ENCODE measurements at places on chromosomes 6 and 20.

DNA sequence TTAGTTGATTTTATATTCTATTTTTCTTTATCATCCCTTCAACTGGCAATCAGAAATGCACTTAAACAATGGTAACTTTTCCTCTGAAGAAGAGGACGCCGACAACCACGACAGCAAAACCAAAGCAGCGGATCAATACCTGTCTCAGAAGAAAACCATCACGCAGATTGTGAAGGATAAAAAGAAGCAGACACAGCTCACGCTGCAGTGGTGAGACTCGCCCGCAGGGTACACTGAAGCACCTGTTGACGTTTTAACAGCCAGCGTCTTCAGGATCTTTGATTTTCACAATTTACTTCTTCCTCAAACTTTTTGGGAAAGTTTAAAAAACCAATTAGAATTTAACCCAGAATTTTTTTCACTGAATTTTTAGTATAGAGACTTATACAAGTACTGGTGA lies 701 bp downstream of the RFX6 start:
- H3K27ac ChIP-seq = no peak overlapping the region
- no peak overlapping the region for H3K4me3 ChIP-seq
- peaks cover 12% of the 10 kb centered on the region for H3K4me1 ChIP-seq
- peaks cover 64% of the 10 kb centered on the region for H3K27me3 ChIP-seq
- H3K36me3 ChIP-seq = no peaks in the 10 kb centered on the region
- DNase-seq = no peak

DNA sequence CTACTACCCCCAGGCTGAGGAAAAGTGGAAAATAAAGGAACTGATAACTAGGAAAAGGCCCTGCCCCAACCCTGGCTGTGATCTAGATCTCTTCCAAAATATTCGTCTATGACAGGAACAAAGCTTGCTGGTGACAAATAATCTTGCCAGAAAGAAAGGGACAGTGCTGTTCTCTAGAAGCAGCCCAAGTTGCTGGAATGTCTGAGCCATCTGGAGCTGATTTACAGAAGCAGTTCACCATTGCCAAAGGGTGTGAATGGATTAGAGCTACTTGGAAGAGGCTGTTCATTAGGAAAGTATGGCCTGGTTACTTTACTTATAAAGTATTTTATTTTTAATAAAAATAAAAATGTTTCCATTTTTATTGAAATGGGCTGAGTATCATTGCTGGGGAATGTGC lies 146.3 kb downstream of the EPM2A start:
- no peaks in the 10 kb centered on the region for H3K27me3 ChIP-seq
- no peak for DNase-seq
- H3K36me3 ChIP-seq = no peaks in the 10 kb centered on the region
- H3K4me1 ChIP-seq = no peaks in the 10 kb centered on the region

GRCh38 chr6:119224095-119224701 lies 125.4 kb downstream of the MAN1A1 start:
- no peak for DNase-seq
- H3K4me3 ChIP-seq = no peak overlapping the region
- no peak overlapping the region for H3K27ac ChIP-seq
- H3K36me3 ChIP-seq = no peaks in the 10 kb centered on the region
- H3K27me3 ChIP-seq = no peaks in the 10 kb centered on the region

GRCh38 chr6:6600875-6601274 lies 12.4 kb downstream of the LY86 start:
- H3K27ac ChIP-seq = no peak overlapping the region
- no peak for DNase-seq
- no peak overlapping the region for H3K4me3 ChIP-seq
- H3K36me3 ChIP-seq = no peaks in the 10 kb centered on the region
- peaks cover 16% of the 10 kb centered on the region for H3K4me1 ChIP-seq
- no peaks in the 10 kb centered on the region for H3K27me3 ChIP-seq

DNA sequence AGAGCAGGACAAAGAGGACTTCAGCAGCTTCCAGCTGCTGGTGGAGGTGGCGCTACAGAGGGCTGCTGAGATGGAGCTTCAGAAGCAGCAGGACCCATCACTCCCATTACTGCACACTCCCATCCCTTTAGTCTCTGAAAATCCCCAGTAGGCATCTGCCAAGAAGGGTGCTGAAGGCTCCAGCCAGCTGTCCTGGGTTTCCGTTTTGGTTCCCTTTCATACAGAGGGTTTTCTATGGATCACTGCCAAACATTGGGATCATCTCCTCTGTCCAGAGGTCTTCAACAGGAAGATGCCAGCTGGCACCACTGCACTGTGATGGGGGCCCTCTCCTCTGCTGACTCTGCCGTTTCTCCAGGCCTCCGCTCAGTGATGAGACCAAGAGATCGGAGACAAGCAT lies 14.3 kb upstream of the RAB5IF start:
- H3K4me3 ChIP-seq = no peak overlapping the region
- DNase-seq = no peak
- peaks cover 42% of the 10 kb centered on the region for H3K4me1 ChIP-seq
- H3K27me3 ChIP-seq = no peaks in the 10 kb centered on the region
- peak overlapping the region; percentile 89 for H3K27ac ChIP-seq

GRCh38 chr20:36541768-36542488 lies 609 bp downstream of the MYL9 start:
- DNase-seq = peak; percentile 77
- no peaks in the 10 kb centered on the region for H3K36me3 ChIP-seq
- H3K27me3 ChIP-seq = peaks cover 13% of the 10 kb centered on the region

DNA sequence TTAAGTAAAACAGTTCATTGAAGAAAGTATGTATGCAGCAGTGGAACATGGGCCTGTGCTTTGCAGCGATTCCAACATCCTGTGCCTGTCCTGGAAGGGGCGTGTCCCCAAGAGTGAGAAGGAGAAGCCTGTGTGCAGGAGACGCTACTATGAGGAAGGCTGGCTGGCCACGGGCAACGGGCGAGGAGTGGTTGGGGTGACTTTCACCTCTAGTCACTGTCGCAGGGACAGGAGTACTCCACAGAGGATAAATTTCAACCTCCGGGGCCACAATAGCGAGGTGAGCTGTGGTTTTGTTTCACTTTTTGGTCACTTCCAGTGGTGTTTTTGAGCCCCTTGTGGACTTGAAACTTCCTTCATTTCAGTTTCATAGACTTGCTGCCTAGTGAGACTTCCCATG lies 1.7 kb downstream of the TULP4 start:
- peak; percentile 78 for DNase-seq
- peak overlapping the region; percentile 75 for H3K27ac ChIP-seq
- no peaks in the 10 kb centered on the region for H3K27me3 ChIP-seq
- H3K4me3 ChIP-seq = peak overlapping the region; percentile 21

- no peaks in the 10 kb centered on the region for H3K4me1 ChIP-seq
- H3K27ac ChIP-seq = no peak overlapping the region
- H3K27me3 ChIP-seq = no peaks in the 10 kb centered on the region
Measured at GRCh38 chr6:81773887-81774286, 21.4 kb upstream of the TENT5A start.

GRCh38 chr6:4872841-4873240 lies 96.6 kb downstream of the CDYL start:
- no peaks in the 10 kb centered on the region for H3K27me3 ChIP-seq
- no peaks in the 10 kb centered on the region for H3K36me3 ChIP-seq
- no peak overlapping the region for H3K27ac ChIP-seq
- H3K4me1 ChIP-seq = peaks cover 17% of the 10 kb centered on the region
- DNase-seq = no peak
- H3K4me3 ChIP-seq = no peak overlapping the region

GRCh38 chr20:35968930-35969329 lies 540 bp downstream of the CNBD2 start:
- no peak overlapping the region for H3K4me3 ChIP-seq
- no peak overlapping the region for H3K27ac ChIP-seq
- no peaks in the 10 kb centered on the region for H3K4me1 ChIP-seq
- no peaks in the 10 kb centered on the region for H3K27me3 ChIP-seq
- H3K36me3 ChIP-seq = no peaks in the 10 kb centered on the region

GRCh38 chr6:44265007-44265721 lies at the start of gene NFKBIE:
Gene NFKBIE (minus strand): TSS chr6:44265551. CDS start chr6:44265346, 205 bp downstream.
- peak; percentile 96 for DNase-seq
- peaks cover 70% of the 10 kb centered on the region for H3K4me1 ChIP-seq
- peak within 1 kb of the TSS; percentile 98 for H3K27ac ChIP-seq
- H3K27me3 ChIP-seq = peaks cover 3% of the 10 kb centered on the region

DNA sequence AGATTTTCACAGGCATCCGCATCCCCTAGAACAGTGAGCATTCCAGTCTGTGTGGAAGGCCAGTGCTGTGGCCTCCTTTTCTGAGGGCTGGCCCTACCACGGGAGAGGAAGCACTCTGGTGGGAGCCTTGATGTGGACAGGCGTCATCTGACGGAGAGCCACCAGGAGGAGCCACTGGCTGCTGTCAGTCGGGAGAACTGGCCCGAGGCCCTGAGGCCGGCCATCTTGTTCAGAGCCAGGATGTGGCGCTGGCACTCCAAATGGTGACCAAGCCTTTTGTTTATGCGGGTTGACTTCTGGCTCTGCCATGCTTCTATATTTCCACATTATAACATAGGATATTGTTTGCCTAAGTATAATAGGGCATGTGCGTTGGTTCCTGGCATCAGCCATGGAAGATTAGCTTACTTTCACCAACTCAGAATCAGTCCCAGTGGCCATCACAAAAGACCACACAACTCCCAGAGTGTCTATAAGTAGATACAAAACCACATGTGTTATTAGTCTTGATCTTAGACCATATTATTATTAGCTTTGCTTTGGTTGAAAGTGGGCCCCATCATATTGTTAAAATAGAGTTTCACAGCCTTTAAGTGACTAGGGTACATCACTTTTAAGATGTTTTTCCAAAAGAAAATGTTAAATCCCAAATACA lies 273.9 kb upstream of the TAB2 start:
- no peak overlapping the region for H3K4me3 ChIP-seq
- DNase-seq = no peak
- H3K27me3 ChIP-seq = no peaks in the 10 kb centered on the region
- H3K36me3 ChIP-seq = no peaks in the 10 kb centered on the region
- H3K27ac ChIP-seq = no peak overlapping the region

- no peak for DNase-seq
- H3K27ac ChIP-seq = peak overlapping the region; percentile 57
- no peaks in the 10 kb centered on the region for H3K36me3 ChIP-seq
- H3K27me3 ChIP-seq = no peaks in the 10 kb centered on the region
- H3K4me1 ChIP-seq = no peaks in the 10 kb centered on the region
Measured at GRCh38 chr6:87806099-87806498, 104.1 kb upstream of the AKIRIN2 start.

- no peak overlapping the region for H3K4me3 ChIP-seq
- H3K27ac ChIP-seq = no peak overlapping the region
- H3K27me3 ChIP-seq = no peaks in the 10 kb centered on the region
- no peak for DNase-seq
- no peaks in the 10 kb centered on the region for H3K4me1 ChIP-seq
Measured at GRCh38 chr20:3183896-3184612, 10.7 kb upstream of the LZTS3 start.

DNA sequence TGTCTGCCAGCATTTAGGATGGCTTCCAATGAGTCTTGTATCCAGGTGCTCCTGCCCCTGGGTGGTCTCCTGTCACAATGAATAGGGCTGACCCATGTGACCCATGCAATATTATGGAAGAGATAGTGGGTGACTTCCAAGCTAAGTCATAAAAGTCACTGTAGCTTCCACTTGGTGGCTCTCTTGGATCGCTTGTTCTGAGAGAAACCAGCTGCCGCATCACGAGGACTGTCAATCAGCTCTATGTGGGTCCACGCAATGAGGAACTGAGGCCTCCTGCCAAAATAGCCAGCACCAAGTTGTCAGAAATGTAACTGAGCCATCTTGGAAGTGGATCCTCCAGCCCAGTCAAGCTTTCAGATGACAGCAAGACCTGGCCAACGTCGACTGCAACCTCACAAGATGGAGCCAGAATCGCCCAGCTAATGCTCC lies 14.9 kb upstream of the MATN4 start:
- DNase-seq = no peak
- no peak overlapping the region for H3K4me3 ChIP-seq
- no peaks in the 10 kb centered on the region for H3K27me3 ChIP-seq
- peaks cover 6% of the 10 kb centered on the region for H3K4me1 ChIP-seq
